ENCODE measurements at places on chromosomes 6 and 20.

DNA sequence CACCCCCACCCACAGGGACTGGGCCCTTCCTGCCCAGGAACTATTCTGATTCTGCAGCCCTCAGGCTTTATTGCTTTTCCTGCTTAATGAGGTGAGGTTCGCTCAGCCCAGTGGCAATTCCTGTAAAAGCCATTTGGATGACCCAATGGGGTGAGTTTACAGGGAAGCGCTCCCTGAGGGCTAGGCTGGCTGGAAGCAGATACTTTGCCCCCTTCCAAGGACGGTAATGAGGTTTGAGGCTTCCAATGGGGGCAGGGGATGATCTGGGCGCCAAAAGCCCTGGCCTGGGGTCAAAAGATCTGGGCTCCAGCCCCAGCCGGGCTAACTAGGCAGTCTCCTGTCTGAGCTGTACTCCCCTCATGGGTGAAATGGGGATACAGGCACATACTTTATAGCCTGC, 41.8 kb downstream of the RIPOR3 start:
- no peak for DNase-seq

DNA sequence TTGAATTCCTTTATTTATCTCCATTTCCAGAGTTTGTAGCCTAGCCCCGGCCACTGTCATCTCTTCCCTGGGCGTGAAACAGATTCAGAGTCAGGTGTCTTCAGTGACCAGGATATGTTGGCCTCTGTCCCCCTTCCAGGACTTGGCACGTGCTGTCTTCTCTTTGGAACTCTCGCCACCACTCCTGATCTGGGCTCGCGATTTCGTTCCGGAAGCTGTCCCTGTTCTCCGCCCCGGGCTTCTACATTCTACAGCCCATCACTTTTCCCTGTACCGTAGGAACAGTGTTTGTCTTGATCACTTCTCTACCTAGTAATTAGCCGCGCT, 739 bp downstream of the GSS start:
- DNase-seq, result no peak

DNA sequence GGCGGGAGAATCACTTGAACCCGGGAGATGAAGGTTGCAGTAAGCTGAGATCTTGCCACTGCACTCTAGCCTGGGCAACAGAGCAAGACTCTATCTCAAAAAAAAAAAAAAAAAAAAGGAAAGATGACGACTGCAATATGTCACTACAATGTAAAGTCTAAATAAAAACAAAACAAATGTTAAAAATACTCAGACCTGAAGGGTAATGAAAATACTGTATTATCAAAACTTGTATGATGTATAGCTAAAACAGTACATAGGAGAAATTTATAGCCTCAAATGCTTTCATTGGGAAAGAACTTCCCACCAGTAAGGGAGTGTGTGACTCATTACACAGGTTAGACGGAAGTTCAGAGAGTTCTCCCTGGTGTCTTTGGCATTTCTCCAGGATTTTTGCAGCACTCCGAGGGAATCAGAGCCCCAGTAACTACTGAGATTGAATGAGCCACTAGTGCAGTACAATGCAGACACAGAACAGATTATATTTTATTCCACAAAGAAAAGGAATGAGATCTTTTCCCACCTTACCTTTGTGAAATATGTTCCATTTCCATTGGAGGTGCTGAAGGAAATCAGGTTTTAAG, 12.5 kb upstream of the RALGAPB start:
- DNase-seq, result no peak

DNA sequence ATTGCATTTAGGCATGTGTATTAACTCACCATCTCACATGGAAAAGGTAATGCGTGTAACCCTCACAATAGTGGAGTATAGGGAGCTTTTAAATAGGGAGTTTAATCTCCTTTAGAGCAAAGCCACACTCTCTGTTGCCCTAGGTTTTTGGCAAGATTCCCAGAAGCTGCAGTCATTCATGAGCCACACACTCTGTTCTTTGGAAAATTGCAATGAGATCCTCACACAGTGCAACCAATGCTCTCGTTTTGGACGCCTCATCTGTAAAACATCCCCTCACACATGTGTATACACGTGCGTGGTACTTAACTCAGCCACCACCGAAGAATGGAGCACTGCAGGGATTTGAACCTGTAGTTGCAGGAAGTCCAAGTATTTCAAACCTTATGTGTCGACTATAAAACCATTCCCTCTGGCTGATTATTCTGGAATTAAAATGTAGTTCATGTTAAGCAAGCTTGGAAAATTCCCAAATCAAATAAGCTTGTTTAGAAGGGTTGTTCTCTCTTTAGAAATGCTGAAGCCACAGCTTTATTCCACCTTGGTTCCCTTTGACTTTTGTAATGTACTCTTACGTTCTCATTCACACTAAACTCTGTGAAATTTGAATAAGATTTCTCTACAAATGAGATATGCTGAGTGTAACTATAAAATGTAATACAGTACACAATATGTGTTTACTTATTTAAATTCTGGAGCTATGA, 489.8 kb upstream of the MANEA start:
- no peak for DNase-seq

DNA sequence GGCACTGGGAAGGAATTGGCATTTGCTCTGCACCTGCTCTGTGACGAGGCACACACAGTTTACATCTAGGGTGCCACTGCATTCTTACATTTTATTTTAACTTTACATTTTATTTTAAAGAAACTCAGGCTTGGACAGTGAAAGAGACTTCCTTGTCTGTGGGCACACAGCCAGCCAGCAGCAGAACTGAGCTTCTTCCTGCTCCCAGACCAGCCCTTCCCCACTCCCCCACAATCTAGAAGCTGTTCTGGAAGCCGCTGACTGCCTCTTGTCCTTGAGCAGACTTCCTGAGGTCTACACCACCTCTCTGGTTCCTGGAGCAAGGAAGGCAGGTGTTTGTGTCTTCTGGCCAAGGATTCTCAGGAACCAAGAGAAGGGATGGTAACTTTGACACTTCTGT, 27.9 kb upstream of the CD93 start:
- no peak for DNase-seq

- DNase-seq, result no peak
Measured at GRCh38 chr20:1648101-1648500, 9.5 kb downstream of the SIRPG start.

- DNase-seq, result no peak
Measured at GRCh38 chr6:45548657-45549515, 171.2 kb upstream of the SUPT3H start.

DNA sequence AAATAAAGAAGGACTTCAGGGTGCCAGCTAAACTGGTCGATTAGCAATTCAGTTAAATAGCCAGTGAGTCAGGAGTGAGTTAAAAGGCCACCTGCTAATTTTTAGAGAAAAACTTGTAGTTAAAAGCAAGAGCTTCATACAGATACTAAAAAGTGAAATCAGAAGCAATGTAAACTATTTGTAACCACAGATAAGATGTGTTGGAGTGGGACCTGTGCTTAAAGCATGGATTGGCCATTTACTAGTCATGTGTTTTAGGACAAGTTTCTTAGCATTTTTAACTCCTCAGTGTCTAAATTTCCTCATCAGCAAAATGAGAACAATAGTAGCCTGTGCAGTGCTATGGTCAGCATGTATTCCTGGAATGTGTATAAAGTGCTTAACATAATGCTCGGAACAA, 23.8 kb upstream of the HDDC2 start:
- DNase-seq, result no peak

- DNase-seq, result peak; percentile 1
Measured at GRCh38 chr20:16575390-16576140, 2.3 kb upstream of the KIF16B start.

GRCh38 chr6:141562186-141562811, 570.4 kb upstream of the GJE1 start:
- DNase-seq, result no peak

GRCh38 chr6:121857551-121857950, 422.1 kb downstream of the GJA1 start:
- no peak for DNase-seq

DNA sequence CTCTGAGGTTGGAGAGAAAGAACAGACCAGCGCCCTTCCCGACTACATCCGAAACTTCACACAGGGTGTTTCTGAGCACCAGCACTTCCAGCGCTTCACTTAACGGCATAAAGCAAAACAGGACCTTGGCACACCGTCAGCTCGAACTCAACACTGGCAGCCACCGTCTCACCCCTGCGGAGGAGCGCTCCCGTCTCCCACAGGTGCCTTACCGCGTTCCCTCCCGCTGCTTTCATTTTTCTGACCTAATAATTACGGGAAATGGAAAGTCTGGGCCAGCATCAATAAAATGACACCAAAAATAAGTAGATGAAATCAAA, 37.7 kb upstream of the SYNJ2 start:
- no peak for DNase-seq
